Head of caudate nucleus (tissue), 42 donors: ENCODE measurements at places on chromosomes 3 and 15.

- DNase-seq, result no peak
These were observed 473.5 kb upstream of the RGMA start for GRCh38 chr15:93562395-93563123.

- DNase-seq, result peak; percentile 94
These were observed at the start of gene EPHA3 for GRCh38 chr3:89107461-89108290. TSS of gene EPHA3 (plus strand) at chr3:89107621. CDS start at chr3:89107749, 128 bp downstream.

DNA sequence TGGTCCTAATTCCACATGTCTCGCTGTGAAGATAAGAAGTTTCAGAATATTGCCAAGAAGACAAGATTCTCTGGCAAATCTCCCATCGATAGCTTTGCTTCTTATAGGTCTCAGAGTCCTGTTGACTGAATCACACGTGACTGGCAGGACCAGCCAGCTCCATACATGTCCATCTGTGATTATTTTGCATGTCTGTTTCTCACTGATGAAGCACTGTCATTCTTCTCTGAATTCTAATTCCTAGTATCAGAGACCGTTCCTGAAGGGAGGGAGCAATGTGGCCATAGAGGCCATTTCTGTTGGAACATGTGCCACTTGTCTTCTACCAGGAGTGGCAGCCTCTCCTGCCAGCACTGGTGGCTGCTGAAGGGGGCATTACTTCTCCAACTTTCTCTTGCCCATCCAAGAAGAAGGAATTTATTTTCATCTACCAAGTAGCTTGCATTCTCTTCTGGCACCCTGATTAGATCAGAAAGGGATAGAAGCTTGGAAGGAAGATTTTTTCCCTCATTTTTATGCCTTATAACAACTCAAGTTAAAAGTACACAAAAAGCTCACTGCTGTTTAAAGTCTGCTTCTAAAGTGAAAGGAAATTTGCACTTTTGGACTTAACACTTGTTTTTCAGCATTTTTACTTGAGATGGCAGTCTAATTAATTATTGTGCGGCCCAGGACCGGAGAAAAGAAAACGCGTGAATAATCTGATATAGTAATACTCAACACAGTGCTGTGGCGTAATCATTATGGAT lies 115.8 kb downstream of the IQCH start:
- DNase-seq, result no peak

DNA sequence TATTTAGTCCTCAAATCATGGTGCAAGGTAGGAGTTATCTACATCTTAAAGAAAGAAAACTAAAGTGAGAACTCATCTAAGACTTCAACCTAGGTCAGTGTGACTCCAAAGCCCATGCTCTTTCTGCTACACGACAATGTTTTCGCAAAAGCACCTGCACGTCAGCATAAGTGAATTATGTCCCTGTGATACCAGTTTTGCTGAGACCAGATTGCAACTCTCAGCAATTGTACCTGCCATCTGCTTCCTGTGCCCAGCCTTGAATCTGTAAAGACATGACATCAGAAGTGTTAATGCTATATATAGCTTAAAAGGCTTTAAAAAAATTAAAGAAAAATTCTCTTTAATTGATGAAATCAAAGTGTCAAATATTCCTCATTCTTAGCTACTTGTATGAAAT lies 43.4 kb downstream of the RETNLB start:
- DNase-seq, result no peak

- DNase-seq, result no peak
These were observed 6.4 kb downstream of the IQSEC1 start for GRCh38 chr3:13066834-13067233.

DNA sequence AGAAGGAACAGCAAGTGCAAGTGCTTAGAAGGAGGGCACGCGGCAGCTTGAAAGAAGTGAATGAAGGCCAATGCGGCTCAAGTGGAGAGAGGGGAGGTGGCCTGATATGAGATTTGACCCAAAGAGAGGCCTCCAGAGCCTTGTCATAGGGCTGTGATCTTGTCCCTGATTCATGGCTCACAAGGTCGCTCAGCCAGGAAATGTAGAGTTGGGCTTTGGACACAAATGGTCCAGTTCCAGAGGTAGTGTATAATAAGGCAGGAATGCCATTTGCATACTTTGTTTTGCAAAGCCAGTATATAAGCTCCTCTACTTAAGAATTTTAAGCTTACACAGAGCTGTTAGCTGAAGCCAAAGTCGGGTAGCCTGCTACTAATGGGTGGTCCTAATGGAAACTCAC lies 33.7 kb downstream of the HGD start:
- no peak for DNase-seq

DNA sequence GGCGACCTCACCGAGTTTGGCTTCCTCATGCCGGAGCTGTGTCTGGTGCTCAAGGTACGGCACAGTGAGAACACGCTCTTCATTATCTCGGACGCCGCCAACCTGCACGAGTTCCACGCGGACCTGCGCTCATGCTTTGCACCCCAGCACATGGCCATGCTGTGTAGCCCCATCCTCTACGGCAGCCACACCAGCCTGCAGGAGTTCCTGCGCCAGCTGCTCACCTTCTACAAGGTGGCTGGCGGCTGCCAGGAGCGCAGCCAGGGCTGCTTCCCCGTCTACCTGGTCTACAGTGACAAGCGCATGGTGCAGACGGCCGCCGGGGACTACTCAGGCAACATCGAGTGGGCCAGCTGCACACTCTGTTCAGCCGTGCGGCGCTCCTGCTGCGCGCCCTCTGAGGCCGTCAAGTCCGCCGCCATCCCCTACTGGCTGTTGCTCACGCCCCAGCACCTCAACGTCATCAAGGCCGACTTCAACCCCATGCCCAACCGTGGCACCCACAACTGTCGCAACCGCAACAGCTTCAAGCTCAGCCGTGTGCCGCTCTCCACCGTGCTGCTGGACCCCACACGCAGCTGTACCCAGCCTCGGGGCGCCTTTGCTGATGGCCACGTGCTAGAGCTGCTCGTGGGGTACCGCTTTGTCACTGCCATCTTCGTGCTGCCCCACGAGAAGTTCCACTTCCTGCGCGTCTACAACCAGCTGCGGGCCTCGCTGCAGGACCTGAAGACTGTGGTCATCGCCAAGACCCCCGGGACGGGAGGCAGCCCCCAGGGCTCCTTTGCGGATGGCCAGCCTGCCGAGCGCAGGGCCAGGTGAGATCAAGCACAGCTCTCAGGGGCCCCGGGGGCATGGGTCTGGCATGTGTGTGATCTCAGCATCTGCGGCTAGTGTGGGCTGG lies 7.1 kb upstream of the STAB1 start:
- no peak for DNase-seq

DNA sequence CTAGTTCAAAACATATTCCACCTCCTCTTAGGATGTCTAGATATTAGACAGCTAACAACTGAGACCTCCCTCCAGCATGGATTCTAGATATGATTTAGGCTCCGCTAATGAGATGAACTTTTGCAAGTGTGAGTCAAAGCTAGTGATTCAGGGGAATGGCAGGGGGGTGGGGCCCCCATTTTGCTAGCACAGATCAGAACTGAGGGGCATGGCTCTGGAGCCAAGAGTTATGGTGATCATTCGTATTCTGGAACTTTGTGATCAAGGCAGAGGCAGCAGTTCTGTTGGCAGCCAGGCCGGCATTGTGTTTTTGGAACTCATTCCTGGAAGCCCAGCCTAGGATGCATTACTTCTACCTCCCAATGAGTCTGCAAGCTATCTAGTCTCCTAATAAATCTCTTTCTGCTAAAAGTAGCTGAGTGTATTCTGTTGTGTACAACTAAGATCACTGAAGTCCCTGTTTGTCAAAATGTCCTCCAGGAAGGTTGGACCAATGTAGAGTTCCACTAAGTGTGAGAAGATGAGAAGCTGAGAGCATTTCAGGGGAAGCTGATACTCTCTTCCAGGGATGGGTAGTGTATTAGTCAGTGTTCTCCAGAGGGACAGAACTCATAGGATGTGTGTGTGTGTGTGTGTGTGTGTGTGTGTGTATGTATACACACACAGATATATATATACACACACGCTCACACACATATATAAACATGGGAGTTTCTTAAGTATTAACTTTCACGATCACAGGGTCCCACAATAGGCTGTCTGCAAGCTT lies 312.7 kb downstream of the TLE3 start:
- DNase-seq, result no peak

DNA sequence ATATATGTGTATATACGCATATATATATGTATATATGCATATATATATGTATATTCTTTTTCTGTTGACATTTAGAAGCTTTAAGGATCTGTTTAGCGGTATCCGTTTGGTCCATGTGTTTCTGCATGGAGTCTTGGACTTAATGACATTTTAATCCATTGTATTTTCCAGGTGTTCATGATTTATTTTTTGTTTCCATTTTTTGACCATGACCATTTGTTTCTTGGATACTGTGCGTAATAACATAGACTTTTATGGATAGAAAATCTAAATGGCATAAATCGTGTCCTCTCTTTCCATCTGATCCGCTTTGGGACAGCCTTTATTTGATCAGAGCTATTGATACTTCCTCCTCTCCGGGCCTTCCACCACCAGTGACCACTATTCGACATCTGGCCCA lies 19.5 kb downstream of the CRYBG3 start:
- no peak for DNase-seq

- DNase-seq, result no peak
These were observed 120.8 kb downstream of the VPS8 start for GRCh38 chr3:184932777-184933176.

GRCh38 chr3:43043071-43043766 lies 62.7 kb downstream of the POMGNT2 start:
- no peak for DNase-seq

- DNase-seq, result no peak
These were observed 71.7 kb downstream of the TNIK start for GRCh38 chr3:171388527-171388926.

GRCh38 chr3:110101361-110101760 lies 764.0 kb upstream of the DPPA4 start:
- DNase-seq, result no peak

DNA sequence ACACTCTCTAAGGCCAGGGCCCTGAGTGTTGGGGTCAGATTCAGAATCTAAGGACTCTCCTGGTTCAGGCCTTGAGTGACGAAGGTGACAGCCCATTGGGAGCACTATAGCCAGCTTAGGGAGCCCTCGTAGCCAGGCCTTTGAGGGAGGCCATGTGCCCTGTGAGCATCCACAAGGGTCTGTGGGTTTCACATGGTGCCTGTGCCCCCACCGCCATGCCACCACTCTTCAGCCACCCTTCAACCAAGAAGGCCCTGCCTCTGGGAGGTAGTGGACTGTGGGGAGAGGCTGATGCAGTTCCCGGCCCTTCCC lies 37.5 kb downstream of the TSPAN3 start:
- peak; percentile 19 for DNase-seq

GRCh38 chr15:41511899-41512369 lies 1.7 kb downstream of the LTK start:
- no peak for DNase-seq

GRCh38 chr15:84761607-84762131 lies 13.3 kb downstream of the ZNF592 start:
- DNase-seq, result no peak

GRCh38 chr3:87625876-87626275 lies 349.5 kb upstream of the POU1F1 start:
- no peak for DNase-seq

DNA sequence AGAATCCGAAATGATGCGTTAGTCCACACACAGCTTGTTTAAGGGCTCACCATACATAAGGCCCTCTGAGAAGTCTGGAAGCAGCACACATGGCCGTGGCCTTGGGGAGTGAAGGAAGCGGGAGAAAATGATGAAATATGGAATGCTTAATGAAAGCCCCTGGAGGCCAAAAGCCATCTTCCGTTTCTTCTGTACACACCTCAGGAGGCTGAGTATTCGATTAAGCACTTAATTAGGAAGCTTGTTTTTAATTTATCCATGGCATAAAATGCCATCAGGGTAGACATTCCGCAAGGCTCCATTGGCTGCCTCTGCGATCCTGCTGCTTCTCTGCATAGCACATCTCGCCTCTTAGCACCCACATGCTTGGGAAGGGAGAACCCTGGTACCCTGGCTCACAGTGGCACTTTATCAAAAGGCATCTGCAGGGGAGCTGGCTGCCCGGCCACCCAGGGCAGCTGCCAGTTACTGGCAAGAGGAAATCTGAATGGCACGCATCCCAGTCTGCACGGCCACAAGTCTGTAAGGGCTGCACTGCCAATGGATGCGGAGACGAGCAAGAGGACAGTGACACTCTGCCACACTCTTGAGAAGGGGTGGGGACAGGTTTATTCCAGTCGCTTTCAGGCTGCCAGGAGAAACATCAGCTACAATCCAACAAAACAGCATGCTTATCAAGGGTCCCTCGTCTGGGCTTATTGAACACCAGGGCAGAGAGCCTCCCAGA lies 356.2 kb downstream of the OCA2 start:
- DNase-seq, result peak; percentile 72

DNA sequence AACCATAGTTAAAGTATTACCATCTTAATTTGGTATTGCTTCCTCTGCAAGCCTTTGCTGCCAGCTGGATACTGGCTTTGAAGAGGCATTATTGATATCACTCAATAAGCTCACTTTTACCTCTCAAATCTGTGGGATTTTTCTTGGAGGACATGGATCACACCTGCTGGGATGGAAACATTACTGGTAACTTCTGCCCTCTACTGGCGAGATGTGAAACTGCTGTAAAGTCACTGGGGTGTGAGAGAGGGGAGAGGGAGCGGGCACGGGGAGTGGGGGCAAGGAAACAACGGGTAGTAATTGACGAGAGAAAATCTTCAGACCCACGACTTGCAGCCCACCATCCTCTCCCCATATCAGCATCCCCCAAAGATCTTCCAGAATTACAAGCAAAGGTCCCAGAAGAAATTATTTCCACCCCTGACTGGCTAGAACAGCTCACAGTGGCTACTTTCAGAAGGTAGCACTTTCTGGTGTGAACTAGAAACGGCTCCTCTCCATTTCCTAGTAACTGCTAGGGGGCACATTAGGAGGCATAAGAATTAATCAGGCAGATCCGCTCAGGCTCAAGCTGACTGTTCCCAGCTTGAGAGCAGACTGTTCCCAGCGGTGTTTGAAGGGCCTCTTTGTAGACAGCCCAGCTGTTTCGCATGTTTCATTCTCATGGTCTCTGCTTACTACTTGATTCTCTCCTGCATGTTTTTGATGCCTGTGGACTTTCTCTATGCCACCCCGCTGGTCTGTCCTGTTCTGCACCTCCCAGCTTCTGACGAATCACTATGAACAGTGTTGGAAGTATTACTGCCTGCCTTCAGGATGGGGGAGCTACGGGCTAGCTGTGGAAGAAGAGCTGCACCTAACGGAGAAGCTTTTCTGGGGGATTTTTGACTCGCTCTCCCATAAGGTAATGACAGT lies 230.4 kb upstream of the CHRM5 start:
- DNase-seq, result peak; percentile 29

- no peak for DNase-seq
These were observed 132.1 kb downstream of the FEZF2 start for GRCh38 chr3:62241279-62241678.

- DNase-seq, result no peak
These were observed 615 bp downstream of the DHX30 start for GRCh38 chr3:47803480-47804025.

DNA sequence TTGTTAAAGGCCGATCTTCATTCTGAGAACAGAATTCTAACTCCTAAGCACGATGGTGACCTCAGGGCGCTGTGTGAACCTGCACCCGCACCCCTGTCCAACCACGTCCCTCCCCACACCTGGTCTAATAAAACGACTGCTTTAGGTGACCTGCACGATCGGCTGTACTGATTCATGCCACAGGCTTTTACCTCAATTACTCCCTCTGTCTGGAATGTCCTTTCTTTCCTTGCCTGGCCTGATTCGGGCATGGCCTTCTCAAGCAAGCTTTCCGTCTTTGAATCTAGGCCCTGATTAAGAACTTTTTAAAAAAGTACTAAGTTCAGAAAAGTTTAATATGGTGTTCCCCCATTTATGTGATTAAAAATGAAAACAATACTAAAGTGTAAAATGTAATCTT lies 842 bp upstream of the U2SURP start:
- DNase-seq, result no peak

GRCh38 chr15:62165104-62165792 lies at the start of gene C2CD4B:
TSS of gene C2CD4B (minus strand) at chr15:62165285. CDS start at chr15:62164984, 301 bp downstream.
- no peak for DNase-seq
